ENCODE measurements at places on chromosomes 3 and 15.

DNA sequence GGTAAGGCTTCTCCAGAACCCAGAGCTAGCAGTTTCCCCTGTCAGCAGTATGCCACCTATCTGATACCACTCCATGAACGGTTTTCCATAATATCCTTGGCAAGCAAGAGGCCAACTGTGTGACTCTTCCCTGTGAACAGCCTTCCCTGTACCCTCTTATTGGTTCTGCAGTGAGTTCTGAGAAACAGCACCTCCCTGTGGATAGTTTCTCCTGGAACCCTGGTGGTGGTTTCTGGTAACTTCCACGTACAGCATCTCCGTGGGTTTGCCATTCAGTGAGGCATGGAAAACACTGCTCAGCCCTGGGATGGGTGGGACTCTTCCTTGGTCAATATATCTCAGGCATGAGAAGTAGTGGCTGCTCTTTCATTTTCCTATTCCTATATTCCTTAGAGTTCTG lies 19.4 kb upstream of the SERPINI2 start:
- DNase-seq, result no peak

GRCh38 chr15:62942428-62942827 lies 100.1 kb upstream of the TPM1 start:
- no peak for DNase-seq

GRCh38 chr15:90336705-90337141 lies 15.4 kb upstream of the ZNF774 start:
- DNase-seq, result peak; percentile 49

- no peak for DNase-seq
Observed at GRCh38 chr3:197167549-197167948, 130.9 kb downstream of the DLG1 start.

DNA sequence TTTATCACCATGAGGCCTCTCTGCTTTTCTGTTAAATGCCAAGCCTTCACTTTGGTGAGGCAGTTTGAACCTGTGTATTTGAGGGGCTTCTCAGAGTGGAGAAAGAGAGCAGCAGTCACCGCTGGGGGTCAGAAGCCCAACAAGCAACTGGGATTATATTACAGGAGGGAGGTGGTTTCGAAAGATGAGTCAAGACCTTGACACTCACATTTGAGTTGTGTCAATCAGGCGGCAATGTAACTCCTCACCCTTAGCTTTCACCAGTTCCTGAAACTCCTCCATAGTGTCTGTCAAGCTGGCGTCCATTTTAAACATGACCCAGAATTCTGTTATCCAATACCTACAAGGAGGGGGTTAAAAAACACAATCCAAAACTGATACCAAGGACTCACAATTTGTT lies 46.5 kb downstream of the RASGRP1 start:
- DNase-seq, result no peak

- DNase-seq, result peak; percentile 82
Observed at GRCh38 chr15:31442699-31443111, 116.1 kb downstream of the KLF13 start.

- no peak for DNase-seq
Observed at GRCh38 chr15:85649372-85649771, 145.4 kb downstream of the KLHL25 start.

DNA sequence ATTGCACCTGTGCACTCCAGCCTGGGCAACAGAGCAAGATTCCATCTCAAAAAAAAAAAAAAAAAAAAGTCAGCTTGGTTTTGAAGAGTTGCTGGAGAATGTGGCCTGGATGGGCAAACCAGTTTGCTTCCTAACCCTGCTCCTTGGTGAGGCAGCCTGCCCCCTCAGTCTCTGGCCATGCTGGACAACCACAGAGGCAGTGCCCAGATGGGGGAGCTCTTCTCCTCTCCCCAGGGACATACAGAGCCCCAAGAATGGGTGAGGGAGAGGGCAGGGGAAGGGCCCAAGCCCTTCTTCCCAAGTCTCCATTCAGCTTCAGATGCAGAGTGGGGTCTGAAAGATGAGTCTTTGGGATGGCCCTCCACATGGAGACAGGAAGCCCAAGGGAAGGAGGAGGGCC lies 27.9 kb downstream of the CD276 start:
- DNase-seq, result no peak

DNA sequence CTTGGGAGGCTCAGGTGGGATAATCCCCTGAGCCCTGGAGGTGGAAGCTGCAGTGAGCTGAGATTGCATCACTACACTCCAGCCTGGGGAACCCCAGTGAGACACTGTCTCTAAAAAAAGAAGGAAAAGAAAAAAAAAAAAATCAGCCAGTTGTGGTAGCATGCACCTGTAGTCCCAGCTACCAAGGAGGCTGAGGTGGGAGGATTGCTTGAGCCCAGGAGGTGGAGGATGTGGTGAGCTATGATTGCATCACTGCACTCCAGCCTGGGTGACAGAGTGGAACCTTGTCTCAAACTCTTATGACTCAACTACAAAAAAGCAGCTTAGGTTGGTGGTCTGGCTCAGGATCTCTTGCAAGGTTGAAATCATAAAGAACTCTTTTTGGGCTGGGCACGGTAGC lies 19.3 kb upstream of the GPX1 start:
- DNase-seq, result no peak

DNA sequence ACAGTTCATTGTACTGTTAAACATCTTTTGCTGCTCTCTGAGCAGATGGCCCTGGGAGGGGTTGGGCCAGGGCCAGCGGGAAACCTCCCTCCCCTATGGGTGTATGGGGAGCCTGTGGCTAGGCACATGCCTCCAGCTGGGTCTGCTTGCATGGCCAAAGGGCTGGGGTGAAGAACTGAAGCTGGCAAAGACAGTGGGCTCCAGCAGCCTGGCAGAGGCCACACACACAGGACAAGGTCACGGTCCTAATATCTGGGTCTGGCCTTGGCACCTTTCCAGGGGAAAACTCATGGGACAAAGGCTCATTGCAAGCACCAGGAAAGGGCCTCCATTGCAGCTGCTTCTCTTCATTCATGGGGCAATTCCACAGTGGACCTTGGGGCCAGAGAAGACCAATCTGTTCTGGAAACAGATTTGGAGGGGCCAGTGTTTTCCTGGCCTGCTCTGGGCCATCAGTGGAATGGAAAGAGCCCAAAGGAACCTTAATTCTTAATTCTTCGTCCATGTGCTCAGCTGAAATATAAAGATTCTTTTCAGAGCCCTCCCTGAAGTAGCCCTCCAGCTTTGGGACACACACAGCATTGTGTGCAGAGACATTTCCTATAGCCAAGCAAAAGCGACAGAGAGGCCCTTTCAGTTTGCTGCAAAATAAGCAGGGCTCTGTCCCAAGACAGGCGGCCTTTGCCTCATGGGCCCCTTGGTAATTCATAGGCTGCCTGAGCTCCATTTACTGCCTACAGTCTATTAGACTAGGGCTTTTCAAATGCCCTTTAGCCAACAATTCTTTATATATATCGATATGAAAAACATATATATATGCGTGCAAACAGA lies 11.3 kb upstream of the LIMD1 start:
- no peak for DNase-seq

DNA sequence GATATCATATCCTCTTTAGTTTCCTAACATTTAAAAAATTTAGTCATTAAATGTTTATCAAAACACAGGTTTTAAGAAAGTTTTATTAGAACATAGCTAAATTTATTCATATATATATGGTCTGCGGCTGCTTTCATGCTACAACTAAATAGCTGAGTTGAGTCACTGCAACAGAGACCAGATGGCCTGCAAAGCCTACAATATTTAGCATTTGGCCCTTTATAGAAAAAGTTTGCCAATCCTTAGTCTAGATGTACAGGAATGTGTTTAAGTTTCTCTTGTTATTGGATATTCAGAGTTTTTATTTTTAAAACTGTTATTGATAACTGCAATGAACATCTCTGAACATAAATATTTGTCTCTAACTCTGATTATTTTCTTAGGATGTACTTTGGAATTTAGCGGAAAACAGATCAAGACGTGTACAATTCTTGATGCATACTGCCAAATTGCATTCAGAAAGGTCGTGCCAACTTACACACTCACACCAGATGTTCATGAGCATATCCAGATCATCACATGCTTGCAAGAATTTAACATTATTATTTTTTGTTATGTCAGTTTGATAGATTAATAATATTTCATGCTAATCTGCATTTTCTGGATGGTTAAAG lies 157.9 kb downstream of the STAC start:
- no peak for DNase-seq

- DNase-seq, result no peak
Observed at GRCh38 chr3:55675478-55675877, 188.4 kb upstream of the WNT5A start.

- DNase-seq, result no peak
Observed at GRCh38 chr15:75195122-75195765, 6.4 kb upstream of the C15orf39 start.

GRCh38 chr3:50192689-50193141 lies 1.3 kb downstream of the GNAT1 start:
- DNase-seq, result no peak

GRCh38 chr3:107216711-107217110 lies 160.5 kb upstream of the CCDC54 start:
- DNase-seq, result no peak

- no peak for DNase-seq
Observed at GRCh38 chr3:74613521-74614106, 845 bp downstream of the CNTN3 start.

DNA sequence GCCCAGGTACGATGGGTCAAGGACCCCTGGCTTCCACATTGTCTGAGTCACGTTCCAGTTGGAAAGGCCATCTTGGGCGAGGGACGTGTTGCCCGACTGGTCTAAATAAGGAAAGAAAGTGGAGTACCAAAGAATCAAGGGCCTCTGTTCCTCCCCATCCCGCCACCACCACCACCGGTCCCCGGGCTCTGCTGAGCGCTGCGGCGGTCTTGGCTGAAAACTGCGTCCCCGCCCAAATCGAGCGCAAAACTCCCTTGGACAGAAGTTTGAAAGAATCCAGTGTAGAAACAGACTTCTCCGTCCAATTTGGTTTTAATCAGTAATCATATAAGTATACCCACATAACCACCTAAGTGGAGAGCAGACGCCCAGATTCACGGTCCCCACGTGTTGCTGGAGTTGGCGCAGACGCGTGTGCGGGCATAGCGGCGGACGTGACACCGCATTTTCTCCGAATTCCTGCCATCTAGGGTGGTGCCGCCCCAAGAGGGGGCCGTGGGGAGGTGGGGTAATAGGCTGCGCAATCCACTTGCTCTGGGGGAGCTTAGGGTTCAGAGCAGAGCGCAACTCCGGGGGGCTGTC lies 243.8 kb upstream of the TOPAZ1 start:
- DNase-seq, result no peak

DNA sequence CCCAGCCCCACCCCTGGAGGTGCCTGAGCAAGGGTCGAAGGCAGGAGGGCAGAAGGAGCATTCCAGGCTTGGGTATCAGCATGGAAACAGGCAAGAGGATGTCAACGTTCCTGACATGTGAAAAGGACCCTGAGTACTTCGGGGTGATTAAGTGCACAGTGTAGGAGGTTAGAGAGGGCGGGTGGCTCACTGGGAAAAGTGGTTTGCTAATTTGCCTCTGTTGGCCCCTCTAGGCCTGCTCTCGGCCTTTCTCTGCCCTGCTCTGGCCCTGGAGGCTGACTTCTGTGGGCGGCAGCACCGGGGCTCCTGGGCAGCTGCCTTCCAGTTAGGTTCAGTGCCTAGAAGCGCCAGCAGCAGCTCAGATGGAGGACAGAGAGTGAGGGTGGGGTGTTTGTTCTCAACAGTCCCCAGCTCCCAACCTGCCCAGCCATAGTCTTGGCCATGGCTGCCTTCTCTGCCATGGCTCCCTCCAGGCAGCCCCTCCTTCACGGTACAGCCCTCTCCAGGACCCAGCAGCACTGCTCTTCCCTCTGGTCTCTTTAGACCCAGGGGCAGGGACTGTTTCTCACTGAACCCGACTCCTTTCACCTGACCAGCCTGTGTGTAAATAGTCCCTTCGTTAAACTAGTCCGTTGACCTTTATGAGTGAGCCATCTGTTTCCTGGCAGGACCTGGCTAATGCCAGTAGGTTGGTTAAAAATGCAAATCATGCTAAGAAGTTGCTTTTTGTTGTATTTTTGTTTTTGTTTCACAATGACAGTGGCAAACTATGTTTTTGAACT lies 107.1 kb upstream of the TPM1 start:
- DNase-seq, result no peak

- DNase-seq, result no peak
Observed at GRCh38 chr3:27666272-27666671, 55.9 kb downstream of the EOMES start.

Measured in suprapubic skin (tissue), 4 donors.